Dorsolateral prefrontal cortex (tissue), 122 donors: ENCODE measurements at places on chromosomes 16 and 17.

DNA sequence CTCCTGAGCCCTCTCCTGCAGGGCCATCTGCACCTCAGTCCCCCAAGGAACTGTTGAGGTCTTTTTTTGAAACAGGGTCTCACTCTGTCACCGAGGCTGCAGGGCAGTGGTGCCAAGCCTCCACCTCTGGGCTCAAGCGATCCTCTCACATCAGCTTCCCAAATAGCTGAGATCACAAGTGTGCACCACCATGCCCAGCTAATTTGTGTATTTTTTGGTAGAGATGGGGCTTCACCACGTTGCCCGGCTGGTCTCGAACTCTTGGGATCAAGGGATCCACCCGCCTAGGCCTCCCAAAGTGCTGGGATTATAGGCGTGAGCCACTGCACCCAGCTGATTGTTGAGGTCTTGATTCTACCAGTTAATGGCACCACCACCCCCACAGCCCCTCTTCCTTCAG lies 27.9 kb upstream of the ENDOV start:
- no peak for DNase-seq

- DNase-seq: no peak
Measured at GRCh38 chr17:7407485-7408251, at the start of gene NLGN2. Gene NLGN2, plus strand, starts transcription at chr17:7407845. Its CDS starts 411 bp downstream, at chr17:7408256.

DNA sequence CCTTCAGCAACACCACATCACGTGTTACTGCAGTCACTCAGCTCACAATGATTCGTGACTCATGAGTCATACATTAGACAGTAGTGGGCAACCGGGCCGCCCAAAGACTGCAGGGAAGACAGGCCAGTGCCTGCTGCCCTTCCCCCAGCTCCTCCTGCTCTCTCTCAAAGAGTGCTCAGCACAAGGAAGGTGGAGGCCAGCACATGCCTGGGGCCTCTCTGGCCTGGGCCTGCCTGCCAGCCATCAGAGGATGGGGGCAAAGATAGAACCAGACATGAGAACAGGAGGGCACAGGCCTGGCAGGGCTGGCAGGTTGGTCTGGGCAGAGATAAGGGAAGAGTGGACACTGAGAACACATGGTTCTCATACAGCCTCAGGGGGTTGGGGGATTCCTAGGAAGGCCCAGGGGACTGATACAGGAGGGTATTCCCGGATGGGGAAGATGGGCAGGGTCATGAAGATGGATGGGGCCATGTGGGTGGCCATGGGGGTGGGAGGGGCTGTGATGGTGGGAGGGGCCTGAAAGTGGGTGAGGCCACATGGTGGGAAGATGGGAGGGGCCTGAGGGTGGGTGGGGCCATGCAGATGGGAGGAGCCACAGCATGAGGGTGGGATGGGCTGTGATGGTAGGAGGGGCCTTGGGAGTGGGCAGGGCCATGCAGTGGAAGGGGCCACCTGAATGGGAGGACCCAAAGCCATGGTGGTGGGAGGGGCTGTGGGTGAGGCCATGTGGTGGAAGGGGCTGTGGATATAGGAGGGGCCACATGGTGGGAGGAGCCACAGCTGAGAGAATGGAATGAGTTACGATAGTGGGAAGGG lies 29.0 kb downstream of the KATNB1 start:
- DNase-seq: no peak

DNA sequence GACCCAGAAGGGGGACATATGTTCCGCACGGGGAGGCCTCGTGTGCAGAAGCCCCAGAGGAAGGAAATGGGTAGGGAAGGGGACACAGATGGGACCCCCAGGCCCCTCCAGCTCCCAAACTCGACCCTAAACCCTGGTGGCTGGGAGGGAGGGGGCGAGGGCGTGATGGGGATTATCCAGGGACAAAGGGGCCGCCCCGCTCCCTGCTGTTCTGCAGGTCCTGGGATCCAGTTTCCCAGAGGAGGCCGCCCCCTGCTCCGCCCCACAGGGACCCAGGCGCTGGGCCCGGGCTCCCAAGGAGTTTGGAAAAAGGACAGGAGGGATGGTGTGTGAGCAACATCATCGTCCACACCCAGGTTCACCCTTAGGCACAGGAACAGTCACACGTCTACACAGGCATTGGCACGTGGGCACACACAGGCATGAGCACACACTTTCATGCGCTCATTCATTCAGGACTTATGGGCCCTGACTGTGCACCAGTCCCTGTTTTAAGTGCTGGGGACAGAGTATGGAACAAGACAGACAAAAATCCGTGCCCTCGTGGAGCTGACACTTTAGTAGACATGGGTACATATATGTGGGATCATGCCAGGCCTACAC lies 12.8 kb upstream of the FBXL19 start:
- no peak for DNase-seq

GRCh38 chr17:77281122-77281903 lies 140.5 kb downstream of the SEC14L1 start:
- no peak for DNase-seq

DNA sequence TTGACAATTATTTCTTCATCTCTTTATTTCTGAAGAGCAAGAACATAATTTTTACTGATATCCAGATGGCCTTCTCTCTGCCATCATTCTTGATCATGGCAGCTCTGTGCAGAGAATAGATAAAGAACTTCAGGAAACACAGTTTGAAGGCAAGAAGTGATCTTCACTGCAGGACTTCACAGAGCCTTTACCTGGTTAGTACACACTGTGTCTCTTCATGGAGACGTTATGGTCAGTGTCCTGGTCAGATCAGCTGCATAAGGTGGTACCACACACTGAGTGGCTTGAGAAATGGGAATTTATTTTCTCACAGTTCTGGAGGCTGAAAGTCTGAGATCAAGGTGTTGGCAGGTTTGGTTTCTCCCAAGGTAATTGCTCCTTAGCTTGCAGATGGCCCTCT lies 129.5 kb downstream of the UTP18 start:
- DNase-seq: no peak

GRCh38 chr16:84465154-84465553 lies 39.3 kb downstream of the MEAK7 start:
- no peak for DNase-seq

DNA sequence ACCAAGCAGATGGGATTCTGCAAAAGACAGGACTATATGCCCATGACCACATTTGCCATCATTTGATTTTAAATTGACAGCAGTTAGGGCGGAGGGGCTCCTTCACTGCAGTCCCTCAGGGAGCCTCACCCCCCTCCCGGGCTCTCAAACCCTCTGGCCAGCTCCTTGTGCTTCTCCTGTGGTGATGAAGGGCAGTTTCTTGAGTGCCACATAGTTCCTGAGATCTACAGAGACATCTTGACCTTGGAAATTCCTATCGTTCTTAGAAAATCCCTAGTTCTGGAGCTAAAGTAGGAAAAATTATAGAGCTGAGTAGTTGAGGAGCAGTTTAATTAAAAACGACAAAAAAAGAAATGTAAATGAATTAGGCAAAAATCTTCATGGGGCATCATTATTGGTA lies 231.5 kb downstream of the CCDC182 start:
- DNase-seq: no peak

- no peak for DNase-seq
Measured at GRCh38 chr17:3956327-3956957, 7.8 kb downstream of the ATP2A3 start.

DNA sequence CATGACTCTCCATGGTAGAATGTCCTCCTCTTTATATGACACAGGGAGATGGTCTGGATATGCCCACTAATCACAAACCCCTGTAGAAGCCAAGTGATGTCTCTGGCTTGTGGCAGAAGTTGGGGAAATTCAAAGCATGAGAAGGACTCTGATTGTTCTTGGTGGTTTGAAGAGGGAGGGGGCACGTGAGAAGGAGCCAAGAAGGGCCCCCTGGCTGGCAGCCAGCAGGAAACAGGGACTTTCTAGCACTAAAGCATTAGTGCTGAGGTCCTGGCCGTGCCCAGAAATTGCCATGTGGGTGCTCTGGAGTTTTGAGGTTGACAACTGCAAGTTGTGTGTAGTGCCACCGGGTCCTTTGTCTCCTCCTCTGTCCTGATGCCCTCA lies 199.9 kb downstream of the LGALS9B start:
- no peak for DNase-seq

DNA sequence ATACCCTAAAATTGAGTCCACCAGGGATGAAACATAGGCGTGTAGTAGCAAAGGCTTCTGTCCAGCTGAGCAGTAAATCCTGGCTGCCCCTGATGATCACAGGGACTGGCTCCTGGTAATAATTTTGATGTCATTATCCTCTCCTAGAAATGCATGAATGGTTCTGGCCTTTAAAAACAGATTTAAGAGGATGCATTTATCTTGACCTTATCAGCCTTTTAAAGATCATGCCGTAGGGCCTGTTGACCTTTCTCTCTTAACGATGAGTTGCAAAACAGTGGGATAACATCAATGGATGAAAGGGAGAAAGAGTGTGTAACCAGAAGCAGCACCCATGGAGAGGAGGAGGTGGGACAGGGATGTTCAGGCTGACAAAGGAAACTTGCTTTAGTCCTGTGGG lies 128.5 kb downstream of the CA10 start:
- DNase-seq: no peak

DNA sequence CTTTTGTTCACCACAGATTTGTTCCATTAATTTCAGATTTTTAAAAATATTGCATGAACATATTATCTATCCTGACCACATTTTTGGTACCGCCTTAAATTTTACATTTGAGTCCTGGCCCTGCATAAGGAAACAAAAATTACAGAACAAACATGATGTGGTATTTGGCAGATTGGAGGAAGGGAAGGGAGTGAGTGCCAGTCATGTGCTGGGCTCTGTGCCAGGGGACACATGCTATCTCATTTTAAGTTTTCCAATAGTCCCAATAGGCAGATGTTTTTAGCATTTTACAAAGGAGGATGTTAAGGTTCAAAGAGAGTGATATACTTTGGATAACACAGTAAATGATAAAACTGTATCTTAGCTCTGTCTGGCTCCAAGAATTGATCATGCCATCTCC lies 185.1 kb downstream of the CDK5R1 start:
- no peak for DNase-seq

DNA sequence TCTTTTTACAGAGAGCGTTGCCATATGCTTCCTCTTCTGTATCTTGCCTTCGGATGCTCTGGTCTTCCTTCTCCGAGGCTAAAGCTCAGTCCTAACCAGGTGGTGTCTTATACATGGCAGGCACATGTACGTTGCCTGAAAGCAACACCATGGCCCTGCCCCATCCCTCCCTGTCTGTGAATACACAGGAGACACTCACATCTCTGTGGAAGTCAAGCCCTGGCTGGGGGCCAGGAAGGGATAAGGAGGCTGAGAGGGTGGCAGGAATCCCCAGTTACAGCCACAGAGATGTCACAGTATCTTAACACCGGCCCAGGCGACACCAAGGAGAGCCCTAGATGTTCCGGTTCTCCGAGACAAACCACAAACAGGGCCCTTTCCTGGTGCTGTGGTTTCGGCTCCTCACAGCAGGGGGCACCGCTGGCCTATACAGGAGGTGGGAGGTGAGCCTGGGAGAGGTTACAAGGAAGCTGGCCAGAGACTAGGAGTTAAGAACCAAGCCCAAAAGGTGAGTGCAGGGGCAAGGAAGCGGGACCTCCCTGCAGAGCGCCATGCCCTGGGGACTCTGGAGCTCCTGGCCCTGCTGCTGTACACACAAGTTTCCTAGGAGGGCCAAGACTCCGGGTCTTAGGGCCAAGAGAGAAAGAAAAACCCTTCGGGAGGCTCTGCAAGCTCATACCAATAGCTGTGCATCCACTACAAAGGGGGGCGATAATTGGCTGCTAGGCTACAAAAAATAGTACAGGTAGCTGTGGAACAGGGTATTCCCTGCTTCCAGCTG lies 41.7 kb downstream of the SRL start:
- DNase-seq: peak; percentile 61

DNA sequence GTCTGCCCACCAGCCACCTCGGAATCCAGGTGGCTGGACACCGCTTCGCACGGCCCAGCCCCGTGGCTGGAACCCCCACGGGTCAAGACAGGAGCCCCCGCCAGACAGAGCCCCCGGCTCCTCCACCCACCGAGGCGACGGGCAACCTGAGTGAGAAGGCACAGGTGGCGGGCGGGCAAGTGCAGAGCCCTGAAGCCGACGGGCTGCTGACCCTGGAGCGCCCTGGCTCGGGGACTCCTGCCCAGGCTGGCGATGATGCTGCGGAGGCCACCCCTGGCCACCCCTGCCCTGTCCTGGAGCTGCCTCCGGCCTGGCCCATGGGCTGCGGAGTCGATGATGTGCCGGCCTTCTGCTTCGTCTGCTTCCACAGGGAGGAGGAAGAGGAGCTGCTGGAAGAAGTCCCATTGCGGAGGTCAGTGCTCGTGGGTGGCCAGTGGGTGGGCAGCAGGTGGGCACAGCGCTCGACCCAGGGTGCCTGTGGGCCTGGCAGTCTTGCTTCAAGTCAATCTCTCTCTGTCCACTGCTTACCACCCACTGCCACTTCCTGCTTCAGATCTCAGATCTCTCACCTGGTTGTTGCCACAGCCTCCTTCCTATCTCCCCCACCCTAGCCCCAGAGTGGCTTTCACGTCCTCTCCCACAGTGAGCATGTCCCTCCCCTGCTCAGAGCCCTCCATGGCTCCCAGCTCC lies 33.1 kb upstream of the SBK1 start:
- no peak for DNase-seq

GRCh38 chr17:69812240-69812837 lies 262.7 kb upstream of the KCNJ16 start:
- no peak for DNase-seq

DNA sequence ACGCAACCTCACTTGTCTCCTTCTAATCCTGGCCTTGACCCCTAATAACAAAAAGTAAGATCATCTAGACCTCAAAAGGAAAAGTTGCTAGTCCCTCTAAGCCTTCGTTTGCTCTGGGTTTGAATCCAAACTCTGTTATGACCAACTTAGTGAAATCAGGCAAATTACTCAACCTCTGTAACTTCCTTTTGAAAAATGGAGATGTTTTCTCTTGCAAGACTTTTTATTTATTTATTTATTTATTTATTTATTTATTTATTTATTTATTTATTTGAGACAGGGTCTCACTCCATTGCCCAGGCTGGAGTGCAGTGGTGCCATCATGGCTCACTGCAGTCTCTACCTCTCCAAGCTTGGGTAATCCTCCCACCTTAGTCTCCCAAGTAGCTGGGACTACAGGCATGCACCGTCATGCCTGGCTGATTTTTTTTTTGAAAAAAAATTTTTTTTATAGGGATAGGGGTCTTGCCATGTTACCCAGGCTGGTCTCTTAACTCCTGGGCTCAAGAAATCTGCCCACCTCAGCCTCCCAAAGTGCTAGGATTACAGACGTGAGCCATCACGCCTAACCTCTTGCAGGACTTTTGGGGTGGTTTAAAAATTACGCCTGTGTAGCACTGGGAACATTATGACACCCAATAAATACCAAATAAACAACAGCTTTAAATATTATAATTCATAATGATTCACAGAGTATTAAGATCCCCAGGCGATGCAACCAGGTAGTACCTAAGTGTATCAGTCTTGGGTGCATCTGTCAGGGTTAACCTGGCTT lies 63.4 kb downstream of the PITPNC1 start:
- DNase-seq: no peak

- no peak for DNase-seq
Measured at GRCh38 chr16:49545741-49546448, 172.3 kb downstream of the C16orf78 start.

DNA sequence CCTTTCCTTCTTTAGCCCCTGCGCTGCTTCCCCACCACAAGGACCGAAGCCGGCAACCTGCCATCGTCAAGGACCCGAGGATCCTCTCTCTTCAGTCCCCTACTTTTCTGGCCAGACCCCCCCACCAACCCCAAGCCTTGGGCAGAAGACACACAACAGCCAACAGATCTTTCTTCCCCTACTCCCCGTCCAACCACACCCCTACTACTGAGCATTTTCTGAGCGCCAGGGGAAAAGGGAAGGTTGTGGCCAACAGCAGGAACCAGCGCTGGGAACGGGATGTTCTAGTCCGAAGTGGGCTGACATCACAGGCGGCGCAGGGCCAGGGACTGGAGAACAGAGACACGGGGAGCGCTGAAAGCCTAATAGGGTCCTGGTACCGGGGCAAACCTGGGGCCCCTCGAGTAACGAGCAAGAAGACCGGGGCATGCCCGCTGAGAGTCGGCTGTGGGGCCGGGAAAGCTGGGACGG lies 528 bp downstream of the PER1 start:
- DNase-seq: peak; percentile 65
